ENCODE measurements at places on chromosomes 13 and 19. TPM values are rescaled to one million over a fixed set of nuclear protein-coding genes. Genes with fewer than 3 reads are reported as not detected.

Gene SIAH3
- not detected for total RNA-seq

Gene GRK1
- not detected for total RNA-seq

Gene ZNF284
- 4.9 TPM for total RNA-seq

Gene FLT3
- 0.42 TPM for total RNA-seq

Gene BEST2
- total RNA-seq: not detected

Gene ZNF439
- total RNA-seq: 52.3 TPM

Gene SHANK1
- not detected for total RNA-seq

Gene PSG4
- not detected for total RNA-seq

- H3K4me1 ChIP-seq: no peaks in the 10 kb centered on the region
- H3K27ac ChIP-seq: no peak overlapping the region
- no peaks in the 10 kb centered on the region for H3K36me3 ChIP-seq
- no peak overlapping the region for H3K4me3 ChIP-seq
- H3K27me3 ChIP-seq: no peaks in the 10 kb centered on the region
Observed at GRCh38 chr13:43805071-43805468, 18.3 kb upstream of the ENOX1 start.

- H3K27ac ChIP-seq: no peak overlapping the region
- H3K4me3 ChIP-seq: no peak overlapping the region
- H3K36me3 ChIP-seq: no peaks in the 10 kb centered on the region
- DNase-seq: no peak
- no peaks in the 10 kb centered on the region for H3K27me3 ChIP-seq
Observed at GRCh38 chr13:102097708-102098107, 304.1 kb downstream of the FGF14 start.

DNA sequence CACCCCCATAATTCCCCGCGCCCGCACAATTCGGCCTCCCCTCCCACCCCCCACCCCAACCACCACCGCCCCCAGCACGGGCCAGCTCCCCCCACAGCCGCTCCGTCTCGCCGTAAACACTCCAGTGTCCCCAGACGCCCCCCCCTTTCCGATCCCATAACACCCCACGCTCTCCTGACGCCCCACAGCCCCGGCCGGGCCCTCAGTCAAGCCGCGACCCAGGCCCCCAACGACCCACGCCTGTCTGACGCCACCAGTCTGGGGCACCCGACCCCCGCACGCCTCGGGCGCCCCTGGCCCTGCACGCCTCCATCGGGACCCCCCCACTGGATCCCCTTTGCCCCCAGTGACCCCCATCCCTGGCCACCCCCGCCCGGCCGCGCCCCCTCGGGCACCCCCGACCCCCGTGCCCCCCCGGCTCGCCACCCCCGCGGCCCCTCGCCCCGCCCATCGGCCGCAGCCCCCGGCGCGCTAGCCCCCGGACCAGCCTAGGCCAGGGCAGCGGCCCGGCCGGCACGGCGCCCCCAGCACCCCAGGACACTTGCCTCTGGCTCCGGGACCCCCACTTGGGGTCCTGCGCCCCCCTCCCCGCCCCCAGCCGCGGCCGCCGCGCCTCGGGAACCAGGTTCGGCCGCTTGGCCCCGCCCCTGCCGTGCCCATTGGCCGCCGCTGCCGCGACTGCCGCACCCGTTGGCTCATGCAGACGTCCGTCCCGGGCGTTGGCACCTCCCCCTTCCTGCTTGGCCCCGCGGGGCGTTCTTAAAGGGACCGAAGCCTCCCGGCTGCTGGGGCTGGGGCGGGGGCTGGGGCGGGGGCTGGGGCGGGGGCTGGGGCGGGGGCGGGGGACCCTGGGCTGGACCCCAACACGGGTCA is at the start of gene FKBP8:
Gene FKBP8 (minus strand): TSS at position 633 of the 873 bp plus-strand sequence. CDS start 1,603 bp downstream, outside the sequence.
- H3K36me3 ChIP-seq: peaks cover 21% of the 10 kb centered on the region
- H3K27me3 ChIP-seq: no peaks in the 10 kb centered on the region
- H3K27ac ChIP-seq: peak within 1 kb of the TSS; percentile 64
- peak within 1 kb of the TSS; percentile 73 for H3K4me3 ChIP-seq
- peaks cover 14% of the 10 kb centered on the region for H3K4me1 ChIP-seq

GRCh38 chr19:52691215-52691610 is 43.6 kb downstream of the ZNF611 start:
- DNase-seq: no peak
- H3K4me1 ChIP-seq: peaks cover 12% of the 10 kb centered on the region

DNA sequence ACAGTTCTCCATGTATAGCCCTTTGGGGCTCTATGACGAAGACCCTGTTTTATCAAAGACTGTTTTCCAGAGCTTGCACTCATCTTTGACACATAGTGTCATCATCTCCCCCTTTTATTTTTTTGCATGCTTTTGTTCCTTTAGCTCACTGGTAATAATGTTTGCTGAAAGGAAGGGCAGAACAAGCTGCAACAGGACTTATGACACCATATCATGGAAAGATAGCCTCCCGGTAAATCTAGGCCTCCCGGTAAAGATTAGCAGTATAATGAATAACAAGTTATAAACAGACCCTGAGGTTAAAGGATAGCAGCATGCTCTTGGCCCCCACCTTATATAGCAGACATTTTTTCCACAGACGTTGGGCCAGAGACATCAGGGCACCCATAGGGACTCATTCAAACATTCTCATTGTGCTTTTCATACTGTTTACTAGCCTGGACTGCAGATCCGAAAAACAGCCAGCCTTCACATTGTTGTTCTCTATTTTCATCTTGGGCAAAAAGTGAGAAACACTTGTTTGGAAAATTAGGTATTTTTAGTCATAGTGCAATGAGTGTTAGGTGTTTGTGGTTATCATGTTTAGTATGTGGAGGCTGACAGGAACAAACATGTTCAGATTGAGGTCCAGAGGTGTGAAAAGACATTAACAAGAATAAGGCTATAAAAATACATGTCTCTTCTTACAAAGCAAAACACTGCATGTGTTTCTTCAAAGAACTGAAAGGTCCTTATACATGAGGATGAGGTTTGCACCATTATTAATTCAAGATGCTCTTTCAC is 136.9 kb upstream of the SPRY2 start:
- no peaks in the 10 kb centered on the region for H3K36me3 ChIP-seq
- H3K27me3 ChIP-seq: no peaks in the 10 kb centered on the region
- no peak overlapping the region for H3K27ac ChIP-seq
- no peak overlapping the region for H3K4me3 ChIP-seq

- no peaks in the 10 kb centered on the region for H3K4me1 ChIP-seq
- no peak overlapping the region for H3K27ac ChIP-seq
- H3K36me3 ChIP-seq: no peaks in the 10 kb centered on the region
- DNase-seq: no peak
- no peak overlapping the region for H3K4me3 ChIP-seq
- peaks cover 10% of the 10 kb centered on the region for H3K27me3 ChIP-seq
Observed at GRCh38 chr19:47406711-47407416, 12.5 kb downstream of the MEIS3 start.

- peak; percentile 19 for DNase-seq
- no peak overlapping the region for H3K27ac ChIP-seq
- peaks cover 28% of the 10 kb centered on the region for H3K27me3 ChIP-seq
- H3K36me3 ChIP-seq: no peaks in the 10 kb centered on the region
Observed at GRCh38 chr13:74575729-74576125, 441.5 kb upstream of the KLF12 start.

DNA sequence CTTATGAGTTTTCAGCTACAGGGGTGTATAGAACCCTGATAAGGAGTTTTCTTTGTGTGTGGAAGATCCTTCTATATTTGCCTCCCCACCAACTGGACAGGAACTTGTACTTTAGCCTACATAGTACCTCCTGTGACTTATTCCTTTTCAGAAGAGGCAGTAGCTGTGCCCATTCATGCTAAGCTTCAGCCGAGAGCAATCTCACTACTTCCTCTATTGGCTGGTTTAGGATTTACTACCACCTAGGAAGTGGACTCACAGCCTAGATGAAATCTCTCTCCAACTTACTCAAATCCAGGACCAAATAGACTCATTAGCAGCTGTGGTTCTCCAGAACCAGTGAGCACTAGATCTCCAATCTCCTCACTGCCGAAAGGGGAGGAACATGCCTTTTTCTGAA is 2.3 kb upstream of the REX1BD start:
- peak; percentile 51 for DNase-seq
- H3K27ac ChIP-seq: no peak overlapping the region
- H3K27me3 ChIP-seq: no peaks in the 10 kb centered on the region
- no peak overlapping the region for H3K4me3 ChIP-seq
- peaks cover 6% of the 10 kb centered on the region for H3K36me3 ChIP-seq
- peaks cover 39% of the 10 kb centered on the region for H3K4me1 ChIP-seq

GRCh38 chr13:47647001-47647400 is 354.1 kb downstream of the SUCLA2 start:
- H3K4me1 ChIP-seq: no peaks in the 10 kb centered on the region
- no peak overlapping the region for H3K27ac ChIP-seq
- no peak overlapping the region for H3K4me3 ChIP-seq
- H3K36me3 ChIP-seq: no peaks in the 10 kb centered on the region

DNA sequence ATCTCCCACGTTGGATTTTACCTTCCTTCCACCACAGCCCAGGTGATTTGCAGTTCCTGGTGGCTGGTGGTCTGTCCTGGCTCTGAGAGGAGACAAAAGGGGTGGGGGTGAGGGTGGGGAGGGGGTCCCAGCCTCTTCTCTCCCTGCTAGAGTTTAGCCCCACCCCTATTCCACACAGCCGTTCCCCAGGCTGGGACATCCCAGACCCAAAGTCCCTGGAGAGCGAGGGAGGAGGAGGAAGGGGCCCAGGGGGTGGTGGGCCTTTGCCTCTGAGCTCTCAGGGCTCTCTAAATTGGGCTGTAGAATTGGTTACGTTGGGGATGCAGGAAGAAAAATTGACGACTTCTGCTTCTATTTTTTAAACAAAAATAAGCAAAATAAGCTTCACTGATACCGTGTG is 81.9 kb downstream of the SLC6A16 start:
- H3K27me3 ChIP-seq: no peaks in the 10 kb centered on the region
- no peaks in the 10 kb centered on the region for H3K4me1 ChIP-seq
- no peaks in the 10 kb centered on the region for H3K36me3 ChIP-seq
- no peak for DNase-seq
- H3K4me3 ChIP-seq: no peak overlapping the region
- no peak overlapping the region for H3K27ac ChIP-seq

GRCh38 chr13:107360010-107360409 is 792.1 kb upstream of the ARGLU1 start:
- no peaks in the 10 kb centered on the region for H3K27me3 ChIP-seq
- H3K4me3 ChIP-seq: no peak overlapping the region
- H3K27ac ChIP-seq: no peak overlapping the region
- DNase-seq: no peak
- H3K36me3 ChIP-seq: no peaks in the 10 kb centered on the region
